ENCODE measurements at places on chromosomes 5 and 9. TPM values are rescaled to one million over a fixed set of nuclear protein-coding genes. Genes with fewer than 3 reads are reported as not detected.

DNA sequence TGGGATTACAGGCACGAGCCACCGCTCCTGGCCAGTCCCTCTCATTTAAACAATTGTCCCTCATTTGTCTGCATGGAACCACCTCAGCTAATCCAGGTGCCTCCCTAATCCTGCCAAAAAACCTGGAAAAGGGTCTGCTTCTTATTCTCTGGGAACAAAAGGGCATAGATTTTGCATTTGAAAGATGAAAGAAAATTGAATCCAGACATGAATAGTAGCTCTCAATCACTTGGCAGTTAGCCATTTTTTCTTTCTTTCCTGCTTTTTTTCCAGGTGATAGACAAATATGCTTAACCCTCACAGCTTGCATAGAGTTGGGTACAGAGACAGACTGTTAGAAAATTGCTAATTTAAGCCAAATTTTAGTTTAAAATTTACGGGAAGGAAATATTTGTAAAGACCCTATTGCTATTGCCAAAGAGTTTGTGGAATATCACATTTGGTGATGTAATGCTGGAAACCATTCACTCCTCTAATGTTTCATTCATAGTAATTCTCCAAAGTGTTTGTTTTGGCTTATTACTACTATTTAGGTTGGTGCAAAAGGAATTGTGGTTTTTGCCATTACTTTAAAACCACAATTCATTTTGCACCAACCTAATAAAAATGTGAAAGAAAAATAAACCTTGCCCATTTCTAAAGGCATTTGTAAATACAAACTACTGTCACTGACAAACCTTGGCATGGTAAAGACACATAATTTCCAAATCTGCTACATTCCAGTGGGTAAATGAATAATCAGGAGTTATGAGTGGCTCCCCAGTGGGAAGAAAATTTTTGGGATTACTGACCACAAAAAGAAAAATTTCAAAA is 80.5 kb upstream of the JAK2 start:
- H3K4me3 ChIP-seq: no peak overlapping the region
- no peaks in the 10 kb centered on the region for H3K36me3 ChIP-seq
- peaks cover 7% of the 10 kb centered on the region for H3K4me1 ChIP-seq
- no peak for DNase-seq
- H3K27me3 ChIP-seq: no peaks in the 10 kb centered on the region
- no peak overlapping the region for H3K27ac ChIP-seq

SLC4A9 gene
- not detected for total RNA-seq

GRCh38 chr9:113370806-113371325 is 5.9 kb downstream of the HDHD3 start:
- DNase-seq: no peak
- no peak overlapping the region for H3K27ac ChIP-seq
- no peaks in the 10 kb centered on the region for H3K27me3 ChIP-seq
- peaks cover 21% of the 10 kb centered on the region for H3K4me1 ChIP-seq

SPINK7 gene
- not detected for total RNA-seq

UTP15 gene
- 10.3 TPM for total RNA-seq

DNA sequence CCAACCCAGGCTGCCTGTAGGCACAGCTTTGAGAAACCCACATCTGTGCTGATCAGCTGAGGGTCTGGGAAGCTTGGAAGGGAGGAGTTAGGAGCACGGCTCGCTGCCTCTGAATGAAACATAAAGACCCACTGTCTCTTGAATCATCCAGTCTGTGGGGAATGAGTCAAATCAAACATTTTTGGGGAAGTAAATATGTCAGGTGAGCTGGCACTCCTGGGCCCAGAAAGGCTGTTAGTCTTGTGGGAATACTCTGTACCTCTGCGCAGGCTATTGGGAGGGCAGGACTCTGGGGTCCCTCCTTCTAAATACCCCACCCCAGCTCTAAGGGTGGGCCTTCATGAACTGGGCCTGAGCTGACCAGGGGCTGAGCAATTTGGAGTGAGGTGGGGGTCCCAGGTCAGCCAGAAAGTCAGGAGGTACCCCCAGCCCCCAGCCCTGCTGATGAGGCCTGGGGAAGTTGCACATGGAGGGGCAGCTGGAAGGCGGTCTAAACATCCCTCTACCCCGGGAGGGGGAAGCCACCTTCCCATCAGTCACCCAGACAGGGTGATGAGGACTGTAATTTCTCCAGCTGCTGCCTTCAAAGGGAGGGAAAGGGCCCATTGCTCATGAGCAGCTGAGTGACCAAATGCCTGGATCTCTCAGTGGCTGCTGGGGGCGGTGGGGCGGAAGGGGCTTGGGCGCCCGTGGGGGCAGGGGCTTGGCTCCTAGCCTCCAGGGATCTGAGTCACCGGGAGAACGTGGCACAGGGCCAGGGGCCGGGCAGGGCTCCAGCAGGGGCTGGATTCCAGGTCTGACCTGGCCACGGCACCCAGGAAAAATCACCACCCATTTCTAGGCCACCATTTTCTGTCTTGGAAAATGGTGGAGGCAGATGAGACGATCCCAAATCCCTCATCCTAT is 10.8 kb downstream of the FIBCD1 start:
- H3K36me3 ChIP-seq: no peaks in the 10 kb centered on the region
- no peak for DNase-seq
- peaks cover 5% of the 10 kb centered on the region for H3K4me1 ChIP-seq
- no peaks in the 10 kb centered on the region for H3K27me3 ChIP-seq
- no peak overlapping the region for H3K4me3 ChIP-seq

OTP gene
- total RNA-seq: not detected

DNA sequence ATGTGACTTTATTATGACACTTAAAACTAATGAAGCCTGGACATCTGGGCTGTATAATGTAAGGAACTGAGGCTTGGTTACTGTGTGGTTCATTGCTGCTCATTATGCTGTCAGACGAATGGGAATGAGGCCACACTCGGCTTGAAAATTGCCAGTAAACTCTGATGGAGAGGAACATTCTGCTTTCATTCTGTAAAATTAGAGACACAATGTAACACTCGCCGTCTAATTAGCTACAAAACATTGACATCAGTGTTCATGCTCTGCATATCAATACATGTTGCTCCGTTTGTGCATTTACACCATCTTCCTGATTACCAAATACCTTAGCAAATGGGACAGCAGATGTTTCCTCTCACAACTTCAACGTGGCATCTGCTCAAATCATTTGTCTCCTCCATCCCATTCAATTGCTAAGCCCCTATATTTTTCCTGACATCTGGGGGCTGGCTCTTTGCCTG is 133.0 kb downstream of the SLC28A3 start:
- H3K36me3 ChIP-seq: no peaks in the 10 kb centered on the region
- no peaks in the 10 kb centered on the region for H3K27me3 ChIP-seq
- no peak overlapping the region for H3K4me3 ChIP-seq
- H3K4me1 ChIP-seq: no peaks in the 10 kb centered on the region
- DNase-seq: no peak

WNK2 gene
- total RNA-seq: 312 TPM

DND1 gene
- total RNA-seq: 5.0 TPM

SMIM33 gene
- total RNA-seq: 1.2 TPM

DNA sequence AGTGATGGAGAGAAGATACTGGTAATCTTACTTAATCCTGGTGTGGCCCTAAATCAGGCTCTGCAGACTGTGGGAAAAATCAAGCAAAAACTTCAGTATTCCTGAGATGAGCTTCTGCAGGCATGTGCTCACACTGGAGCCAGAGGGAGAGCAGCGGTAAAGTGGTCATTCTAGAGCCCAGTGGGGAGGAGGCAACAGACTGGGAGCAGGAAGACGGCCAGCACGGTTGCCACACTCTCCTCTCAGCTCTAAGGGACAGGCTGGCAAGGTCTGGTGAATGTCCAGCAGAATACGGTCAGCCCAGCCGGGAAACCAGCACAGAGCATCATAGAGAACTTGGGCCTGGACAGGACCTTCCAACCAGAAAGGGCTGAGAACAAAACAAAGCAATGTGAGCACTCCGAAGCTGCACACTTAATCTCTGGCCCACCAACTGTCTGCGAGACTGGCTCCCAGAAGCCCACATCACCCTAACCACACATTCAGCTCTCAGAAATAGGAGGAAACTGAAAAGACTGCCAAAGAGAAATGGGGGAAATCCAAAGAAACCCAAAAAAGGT is 30.3 kb downstream of the MED27 start:
- no peak overlapping the region for H3K27ac ChIP-seq
- DNase-seq: no peak
- H3K27me3 ChIP-seq: no peaks in the 10 kb centered on the region

- no peak overlapping the region for H3K4me3 ChIP-seq
- no peaks in the 10 kb centered on the region for H3K27me3 ChIP-seq
- no peaks in the 10 kb centered on the region for H3K36me3 ChIP-seq
- DNase-seq: no peak
These were observed 270.2 kb downstream of the ELAVL2 start for GRCh38 chr9:23555851-23556250.

PITX1 gene
- 0.88 TPM for total RNA-seq

DNA sequence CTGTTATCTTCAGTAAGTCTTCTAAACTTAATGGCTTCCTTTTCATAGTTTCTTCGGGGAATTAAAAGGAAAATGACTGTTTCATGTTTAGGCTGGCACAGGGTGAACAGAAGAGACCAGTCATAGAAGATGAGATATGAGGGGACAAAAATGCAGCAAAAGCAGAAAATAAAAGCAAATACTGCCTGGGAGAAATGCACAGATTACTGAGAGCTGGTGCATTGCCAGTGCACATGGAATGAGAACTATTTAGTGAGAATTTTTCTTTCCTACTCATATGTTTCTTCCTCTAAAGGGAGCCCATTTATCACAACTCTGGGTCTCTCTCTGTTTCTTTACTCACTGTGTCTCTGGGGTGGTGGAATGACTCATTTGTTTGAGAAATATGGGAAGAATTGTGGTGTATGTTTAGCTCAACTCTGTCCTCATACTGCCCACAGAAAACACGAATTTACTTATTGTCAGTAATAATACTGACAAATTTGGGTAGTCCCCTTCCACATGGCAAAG is 25.9 kb upstream of the ANKRD55 start:
- DNase-seq: no peak
- H3K36me3 ChIP-seq: no peaks in the 10 kb centered on the region
- no peaks in the 10 kb centered on the region for H3K27me3 ChIP-seq
- H3K4me3 ChIP-seq: no peak overlapping the region

MCC gene
- 133 TPM for total RNA-seq

Data from Peyer's patch (tissue), 4 donors.